ENCODE measurements at places on chromosomes 7 and 10.

DNA sequence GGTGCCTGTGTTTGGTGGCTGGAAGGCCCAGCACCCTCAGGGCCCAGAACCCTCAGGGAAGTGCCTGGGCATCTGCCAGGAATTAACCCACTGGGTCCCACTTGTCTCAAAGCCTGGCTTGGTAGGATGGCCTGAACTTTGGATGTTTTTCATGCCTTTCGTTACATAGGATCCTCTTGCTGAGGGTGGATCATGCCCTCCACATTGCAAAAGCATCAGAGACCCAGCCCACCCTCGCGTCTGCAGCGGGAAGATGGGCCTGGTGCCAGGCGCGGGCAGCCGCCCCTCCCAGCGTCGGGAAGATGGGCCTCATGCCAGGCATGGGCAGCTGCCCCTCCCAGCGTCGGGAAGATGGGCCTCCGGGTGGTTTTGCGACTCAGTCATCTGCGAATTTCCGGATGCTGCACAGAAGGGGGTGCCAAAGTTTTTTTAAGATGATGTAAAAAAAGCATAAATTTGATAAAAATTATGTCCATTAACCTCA is 51.9 kb upstream of the PRKAR1B start:
- no peak for DNase-seq

GRCh38 chr7:139571651-139572050 is 48.2 kb downstream of the CLEC2L start:
- no peak for DNase-seq

- no peak for DNase-seq
These were observed 23.6 kb downstream of the PDIA4 start for GRCh38 chr7:149004405-149005370.

GRCh38 chr7:134866617-134867016 is 87.2 kb downstream of the CALD1 start:
- DNase-seq: no peak

GRCh38 chr7:20188567-20188966 is 28.6 kb downstream of the MACC1 start:
- no peak for DNase-seq

DNA sequence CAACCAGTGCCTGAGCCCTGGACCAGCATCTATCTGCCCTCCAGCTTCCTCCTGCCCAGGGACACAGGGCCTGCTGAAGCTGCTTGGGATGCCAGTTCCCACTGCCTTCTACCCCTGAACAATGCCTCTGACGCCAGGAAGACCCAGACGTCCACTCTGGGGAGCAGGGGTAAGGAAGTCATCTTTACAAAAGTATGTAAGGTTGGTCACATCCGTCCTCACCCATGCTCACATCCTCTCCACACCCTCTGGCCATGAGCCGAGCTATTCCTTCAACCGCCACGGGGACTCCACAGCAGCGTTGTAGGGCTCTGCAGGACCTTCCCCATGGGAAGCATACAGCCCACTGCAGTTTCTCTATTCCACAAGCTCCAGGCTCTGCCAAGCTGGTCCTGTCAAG is 58.5 kb downstream of the CLRN3 start:
- DNase-seq: no peak

DNA sequence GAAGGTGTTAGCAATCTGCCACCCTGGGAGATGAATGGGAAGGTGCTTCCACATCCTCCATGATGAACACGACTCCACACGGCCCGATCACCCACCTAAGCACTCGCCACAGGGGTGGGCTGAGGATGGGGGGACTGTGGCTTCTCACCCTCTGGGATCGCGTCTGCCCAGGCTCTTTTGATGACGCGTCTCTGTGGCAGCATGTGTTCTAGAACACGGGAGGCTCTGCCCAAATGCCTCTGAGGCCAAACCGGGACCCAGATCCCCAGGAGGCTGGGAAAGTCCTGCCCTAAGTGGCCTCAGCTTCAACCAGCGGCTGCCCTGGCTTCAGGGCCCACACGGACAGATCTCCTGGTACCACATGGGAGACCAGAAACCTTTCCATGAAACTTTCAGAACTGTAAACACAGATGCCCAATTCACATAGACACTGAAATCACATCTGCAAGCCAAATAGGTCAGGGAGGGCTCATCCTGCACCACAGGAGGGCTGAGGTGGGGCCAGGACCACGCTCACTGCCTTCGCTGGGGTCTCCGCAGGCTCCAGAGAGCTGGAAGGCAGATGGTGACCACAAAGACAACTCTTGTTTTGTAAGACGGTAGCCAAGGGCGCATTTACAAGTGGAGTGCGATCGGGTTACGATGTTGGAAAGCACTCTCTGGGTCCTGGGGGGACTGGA is 200.6 kb downstream of the PTPRN2 start:
- no peak for DNase-seq

GRCh38 chr10:96014473-96015102 is 28.8 kb upstream of the CCNJ start:
- DNase-seq: no peak

DNA sequence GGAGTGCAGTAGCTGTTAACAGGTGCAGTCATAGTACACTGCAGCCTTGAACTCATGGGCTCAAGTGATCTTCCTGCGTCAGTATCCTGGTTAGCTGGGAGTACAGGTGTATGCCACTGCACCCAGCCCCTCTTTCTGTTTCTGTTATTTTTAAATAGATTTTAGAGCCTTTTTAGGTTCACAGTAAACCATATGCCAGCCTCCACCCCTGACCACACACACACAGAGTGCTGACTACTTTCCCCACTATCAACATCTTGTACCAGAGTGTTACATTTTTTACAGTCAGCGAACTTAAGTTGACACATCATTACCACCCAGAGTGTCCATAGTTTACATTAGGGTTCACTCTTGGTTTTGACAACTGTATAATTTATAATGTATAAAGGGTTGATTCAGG is 32.1 kb downstream of the MARCHF5 start:
- DNase-seq: no peak

DNA sequence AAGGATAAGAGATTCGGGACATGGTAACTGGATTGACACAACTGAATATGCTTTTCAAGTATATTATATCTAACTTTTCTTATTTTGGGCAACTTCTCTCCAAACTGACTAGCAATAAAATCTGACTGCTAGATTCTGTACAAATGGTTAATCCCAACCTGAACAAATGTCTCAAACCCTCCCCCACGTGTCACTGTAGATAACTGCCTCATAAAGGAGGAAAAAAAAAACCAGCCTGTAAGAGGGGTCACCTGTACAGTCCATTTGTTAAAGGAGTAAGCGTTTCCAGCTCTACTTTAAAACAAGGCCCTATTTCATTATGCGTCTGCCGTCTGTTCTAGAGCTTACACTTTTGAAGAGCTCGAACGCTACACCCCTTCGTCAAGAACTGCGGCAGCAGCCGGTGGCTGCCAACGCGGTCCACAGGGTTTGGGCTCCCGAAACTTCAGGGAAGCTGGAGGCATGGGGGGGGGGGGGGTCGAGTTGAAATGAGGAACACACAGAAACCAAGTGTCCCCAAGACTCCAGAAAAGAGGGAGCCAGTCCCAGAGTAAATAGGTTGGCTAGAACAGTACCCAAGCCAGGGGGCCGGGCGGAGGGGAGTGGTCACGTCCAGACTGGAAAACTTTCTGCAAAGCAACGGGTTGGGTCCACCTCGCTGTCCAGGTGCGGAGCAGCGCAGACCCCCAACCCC is 492 bp downstream of the COG5 start:
- DNase-seq: no peak

DNA sequence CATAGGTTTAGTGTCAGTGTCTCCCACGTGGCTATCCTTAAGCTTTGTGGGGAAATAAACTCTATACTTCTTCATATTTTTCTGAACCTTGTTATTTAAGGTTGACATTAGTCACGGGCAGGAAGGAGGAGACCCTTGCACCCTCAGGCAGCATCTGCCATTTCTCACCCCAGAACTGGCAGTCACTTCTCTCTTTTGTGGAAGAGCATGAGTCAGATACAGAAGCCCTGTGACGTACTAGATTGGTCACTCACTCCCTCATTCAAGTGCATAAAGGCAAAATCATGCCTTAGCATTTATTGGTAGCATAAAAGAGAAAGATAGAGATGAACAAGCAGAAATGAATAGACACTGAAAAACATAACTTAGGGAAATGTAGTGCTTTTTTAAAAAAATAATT is 206.0 kb upstream of the MDFIC start:
- no peak for DNase-seq

- no peak for DNase-seq
These were observed 15.0 kb downstream of the CEP41 start for GRCh38 chr7:130425796-130426195.

GRCh38 chr10:101066896-101067355 is 5.1 kb downstream of the KAZALD1 start:
- no peak for DNase-seq

DNA sequence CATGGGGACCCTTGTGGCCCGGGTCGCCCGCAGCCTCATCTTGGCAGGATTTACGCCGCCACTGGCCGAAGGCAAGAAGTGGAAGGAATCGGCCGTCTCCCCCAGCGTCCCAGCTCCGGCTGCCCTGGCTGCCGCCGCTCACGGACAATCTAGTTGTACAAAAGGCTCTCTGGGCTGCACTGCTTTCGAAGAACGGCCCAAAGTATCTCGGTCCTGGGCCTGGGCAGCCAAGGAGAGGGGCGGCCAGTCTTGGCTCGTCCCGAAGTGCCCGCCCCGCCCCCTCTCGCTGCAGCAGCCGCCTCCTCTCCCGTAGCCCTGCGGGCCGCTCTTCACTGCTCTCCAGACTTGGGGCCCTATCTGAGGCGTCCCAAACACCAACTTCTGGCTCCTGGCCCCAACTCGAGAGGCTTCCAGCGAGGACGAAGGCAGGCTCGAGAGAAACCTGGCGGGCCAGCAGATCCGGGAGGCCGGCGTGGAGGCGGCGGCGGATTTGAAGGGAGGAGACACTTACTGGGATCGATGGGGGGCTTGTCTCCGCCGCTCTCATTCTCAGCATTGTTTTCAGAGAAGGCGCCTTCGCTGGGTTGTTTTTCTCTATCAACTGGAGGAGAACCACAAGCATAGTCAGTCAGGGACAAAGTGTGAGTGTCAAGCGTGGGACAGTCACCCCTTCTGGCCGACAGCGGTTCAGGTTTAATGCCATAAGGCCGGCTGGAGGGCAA is 809 bp downstream of the HOXA9 start:
- peak; percentile 74 for DNase-seq

- DNase-seq: no peak
These were observed 98.0 kb downstream of the NPY start for GRCh38 chr7:24381894-24382505.

- DNase-seq: no peak
These were observed 300.7 kb upstream of the ADARB2 start for GRCh38 chr10:2038036-2038435.

GRCh38 chr7:148332191-148333186 is 258.1 kb upstream of the C7orf33 start:
- no peak for DNase-seq

DNA sequence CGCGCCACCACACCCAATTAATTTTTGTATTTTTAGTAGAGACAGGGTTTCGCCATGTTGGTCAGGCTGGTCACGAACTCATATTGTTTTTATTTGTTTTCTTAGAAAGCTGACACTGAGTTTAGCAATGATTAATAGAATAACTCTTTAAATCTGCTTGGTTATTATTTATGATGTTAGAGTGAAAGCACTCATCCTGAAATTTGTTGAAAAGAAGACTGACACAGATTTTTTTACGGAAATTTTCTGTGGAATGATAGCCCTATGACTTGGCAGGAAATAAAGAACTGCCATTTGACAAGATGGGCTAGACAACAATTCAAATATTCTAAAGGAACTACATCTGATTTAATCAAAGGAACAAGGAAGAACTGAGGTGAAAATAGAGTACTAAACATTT is 4.3 kb upstream of the GSAP start:
- DNase-seq: no peak

GRCh38 chr7:28530175-28530802 is 118.0 kb downstream of the CREB5 start:
- no peak for DNase-seq

GRCh38 chr7:112104120-112104519 is 102.1 kb downstream of the DOCK4 start:
- no peak for DNase-seq

- DNase-seq: no peak
These were observed 15.1 kb upstream of the NUDCD3 start for GRCh38 chr7:44505595-44505994.

DNA sequence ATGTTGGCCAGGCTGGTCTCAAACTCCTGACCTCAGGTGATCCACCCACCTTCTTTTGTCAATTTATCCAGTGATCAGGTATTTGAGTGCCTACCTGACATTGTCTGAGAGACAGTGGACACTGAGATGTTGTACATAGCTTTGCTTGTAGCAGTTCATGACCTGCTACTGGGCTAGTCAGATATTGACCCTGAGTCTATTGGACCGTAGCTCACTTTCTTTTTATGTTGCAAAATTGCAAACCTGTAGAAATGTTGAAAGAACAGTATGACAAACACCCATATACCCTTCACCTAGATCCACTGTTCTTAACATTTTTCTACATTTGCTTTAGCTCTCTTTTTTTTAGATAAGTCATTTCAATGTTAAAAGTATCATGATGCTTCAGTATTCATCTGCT is 410.4 kb upstream of the GALNT17 start:
- DNase-seq: no peak

DNA sequence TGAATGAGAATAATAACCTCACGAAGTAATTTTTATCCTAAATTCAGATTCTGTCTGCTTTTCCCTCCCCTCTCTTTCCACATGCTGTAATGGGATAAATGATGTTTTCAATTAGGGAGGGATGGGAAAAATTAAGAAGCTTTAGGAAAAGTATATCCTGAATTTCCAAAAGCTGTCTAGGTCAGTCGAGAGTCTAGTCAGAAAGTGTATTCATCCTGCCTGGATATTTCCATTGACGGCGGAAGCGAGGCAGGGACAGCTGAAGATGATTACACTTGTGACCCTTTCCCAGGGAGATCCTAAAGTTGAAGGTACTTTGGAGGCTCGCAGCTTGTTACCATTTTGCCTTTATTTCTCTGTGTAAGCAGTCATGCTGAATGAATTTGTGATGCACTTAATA is 204.1 kb downstream of the ZNF365 start:
- DNase-seq: no peak

- DNase-seq: no peak
These were observed 418.1 kb downstream of the PLXNA4 start for GRCh38 chr7:132158166-132158565.

- no peak for DNase-seq
These were observed 312.0 kb downstream of the RNLS start for GRCh38 chr10:88270871-88271713.

- peak; percentile 51 for DNase-seq
These were observed 174.6 kb upstream of the ITGB1 start for GRCh38 chr10:33132626-33133025.

Data from H9 (cell line).